ENCODE measurements at places on chromosomes 7 and 10.

GRCh38 chr7:96089511-96089910 is 232.4 kb downstream of the SLC25A13 start:
- DNase-seq: no peak

GRCh38 chr10:14570800-14571199 is 203.9 kb downstream of the FAM107B start:
- DNase-seq: no peak

- DNase-seq: no peak
These were observed 4.8 kb downstream of the ECHDC3 start for GRCh38 chr10:11746883-11747539.

GRCh38 chr10:5206799-5207198 is 10.2 kb downstream of the AKR1C4 start:
- DNase-seq: no peak

DNA sequence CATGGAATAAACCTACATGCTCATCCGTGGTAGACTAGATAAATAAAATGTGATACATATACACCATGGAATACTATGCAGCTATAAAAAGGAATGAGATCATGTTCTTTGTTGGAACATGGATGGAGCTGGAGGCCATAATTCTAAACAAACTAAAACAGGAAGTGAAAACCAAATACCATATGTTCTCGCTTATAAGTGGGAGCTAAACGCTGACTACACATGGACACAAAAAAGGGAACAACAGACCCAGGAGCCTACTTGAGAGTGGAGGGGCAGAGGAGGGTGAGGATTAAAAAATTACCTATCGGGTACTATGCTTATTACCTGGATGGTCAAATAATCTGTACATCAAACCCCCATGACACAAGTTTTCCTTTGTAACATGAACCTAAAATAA is 68.7 kb upstream of the SEC61G start:
- no peak for DNase-seq

GRCh38 chr10:107616463-107617410 is 452.2 kb upstream of the SORCS1 start:
- no peak for DNase-seq

DNA sequence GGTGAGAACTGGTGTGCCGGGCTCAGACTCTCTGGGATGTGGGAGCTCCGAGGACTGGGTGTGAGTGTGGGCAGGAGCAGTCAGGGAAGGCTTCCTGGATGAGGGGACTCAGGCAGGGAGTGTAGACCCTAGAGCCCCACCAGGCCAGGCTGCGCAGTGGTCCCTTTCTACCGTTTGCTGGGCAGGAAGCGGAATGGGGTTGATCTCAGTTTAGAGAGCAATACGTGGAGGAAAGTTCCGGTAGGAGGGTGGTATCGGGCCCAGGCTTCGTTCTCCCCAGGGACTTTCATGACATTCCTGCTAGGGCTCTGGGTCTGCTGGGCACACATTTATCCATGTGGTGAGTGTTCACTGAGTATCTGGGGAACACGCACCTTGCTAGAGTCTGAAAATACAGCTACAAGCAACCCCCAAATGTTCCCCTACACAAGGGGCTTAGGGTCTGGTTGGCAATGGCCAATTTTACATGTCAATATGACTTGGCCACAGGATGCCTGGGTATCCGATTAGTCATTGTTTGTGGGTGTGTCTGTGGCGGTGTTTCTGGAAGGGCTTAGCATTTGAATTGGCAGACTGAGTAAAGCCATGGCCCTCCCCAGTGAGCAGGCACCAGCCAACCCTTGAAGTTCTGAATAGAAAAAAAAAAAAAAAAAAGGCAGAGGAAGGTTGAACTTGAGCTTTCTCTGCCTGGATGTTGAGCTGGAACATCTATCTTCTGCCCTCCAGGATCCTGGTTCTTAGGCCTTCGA is 20.8 kb downstream of the GHRHR start:
- no peak for DNase-seq

DNA sequence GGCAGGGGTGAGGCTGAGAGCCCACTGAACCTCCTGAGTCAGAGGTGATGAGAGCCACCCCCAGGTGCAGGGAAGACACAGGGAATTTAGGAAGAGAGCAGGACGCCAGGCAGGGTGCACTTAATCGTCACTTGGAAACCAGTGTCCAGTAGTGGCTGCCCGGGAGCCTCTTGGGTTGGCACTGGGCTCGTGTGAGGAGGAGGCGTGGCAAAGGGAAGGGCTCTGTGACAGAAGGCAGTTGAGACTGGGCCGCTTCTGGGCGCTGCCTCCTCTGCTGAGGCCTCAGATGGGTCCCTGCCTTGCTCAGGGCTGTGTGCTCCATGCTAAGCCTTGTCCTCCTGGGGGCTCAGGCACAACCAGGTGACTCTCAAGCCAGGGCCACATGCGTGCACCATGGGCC is 13.3 kb downstream of the RET start:
- DNase-seq: no peak

DNA sequence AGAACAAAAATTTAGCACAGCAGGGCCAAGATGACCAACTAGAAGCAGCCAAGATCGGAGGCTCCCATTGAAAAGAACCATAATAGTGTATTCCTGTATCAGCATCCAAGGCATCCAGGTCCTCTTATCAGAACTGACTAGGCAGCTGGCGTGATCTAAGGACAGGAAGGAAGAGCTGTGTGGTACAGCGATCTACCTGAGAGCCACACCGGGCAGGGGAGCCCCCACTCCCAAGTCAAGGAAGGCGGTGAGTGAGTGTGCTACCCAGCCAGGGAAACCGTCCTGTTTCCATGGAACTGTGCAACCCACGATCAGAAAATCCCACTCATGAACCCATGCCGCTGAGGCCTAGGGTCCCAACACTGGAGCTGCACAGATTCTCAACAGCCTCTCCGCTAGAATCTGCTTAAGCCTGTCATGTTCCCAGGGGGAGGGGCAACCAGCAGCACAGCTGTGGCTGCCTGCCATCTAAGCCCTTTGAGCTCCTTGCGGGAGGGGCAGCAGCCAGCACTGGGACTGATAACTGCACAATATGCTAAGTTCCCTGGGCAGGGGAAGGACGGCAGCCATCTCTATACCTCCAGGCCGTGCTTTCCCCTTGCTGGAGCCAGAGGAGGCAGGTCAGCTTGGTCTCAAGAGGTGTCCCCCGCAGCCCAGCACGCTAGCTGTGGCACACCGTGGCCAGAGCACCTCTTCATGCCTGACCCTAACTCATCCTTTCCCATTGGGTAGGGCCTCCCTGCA is 213.0 kb upstream of the SMIM30 start:
- DNase-seq: peak; percentile 33

DNA sequence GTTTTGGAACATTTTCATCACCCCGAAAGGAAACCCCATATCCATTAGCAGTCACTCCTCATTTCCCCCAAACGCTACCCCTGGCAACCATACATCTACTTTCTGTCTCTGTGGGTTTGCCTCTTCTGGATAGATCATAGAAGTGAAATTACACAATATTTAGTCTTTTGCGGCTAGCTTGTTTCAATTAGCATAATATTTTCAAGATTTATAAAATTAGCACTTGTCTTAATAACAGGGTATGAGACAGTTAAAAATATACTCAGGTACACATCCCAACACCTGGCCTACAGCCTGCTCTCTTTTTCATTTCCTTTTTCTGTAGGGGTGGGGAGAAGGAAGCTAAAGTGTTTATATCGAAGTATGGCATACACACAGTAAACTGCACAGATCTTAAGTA is 81.4 kb upstream of the LRGUK start:
- DNase-seq: no peak

DNA sequence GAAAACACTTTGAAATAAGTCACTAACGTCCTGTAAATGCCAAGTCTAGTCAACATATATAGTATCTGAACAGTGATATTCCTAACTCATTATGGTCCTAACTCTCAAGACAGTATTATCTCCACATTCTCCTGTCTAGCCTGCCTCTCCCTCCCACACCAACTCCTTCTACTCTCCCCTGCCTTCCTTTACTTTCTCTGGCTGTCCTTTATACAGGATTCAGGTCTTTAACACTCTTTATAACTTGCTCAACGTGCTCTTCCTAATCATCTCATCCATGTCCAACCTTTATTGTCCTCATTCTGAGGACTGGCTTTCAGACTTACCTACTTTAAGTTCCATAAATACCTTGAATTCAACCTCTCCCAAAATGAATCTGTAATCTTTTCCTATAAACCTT is 42.5 kb downstream of the MTPN start:
- no peak for DNase-seq

DNA sequence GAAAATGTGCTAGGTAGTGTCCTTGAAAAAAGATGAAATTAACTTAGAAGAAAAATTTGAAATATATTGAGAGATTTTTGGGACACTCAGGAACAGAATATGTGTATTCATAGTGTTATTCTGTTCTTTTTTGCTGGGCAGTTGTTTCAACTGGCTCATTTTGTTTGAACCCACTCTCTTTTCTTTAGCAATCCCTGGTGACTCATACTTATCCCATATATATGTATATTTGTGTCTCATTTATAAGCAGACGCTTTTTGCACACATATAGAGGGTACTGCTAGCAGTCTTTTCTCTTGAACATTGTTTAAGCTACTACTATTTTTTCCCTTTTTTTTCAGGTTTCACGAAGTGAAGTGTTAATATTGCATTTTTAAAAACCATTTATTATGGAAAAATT is 1.9 kb downstream of the EXOC6 start:
- DNase-seq: no peak

- DNase-seq: no peak
These were observed 345.0 kb upstream of the AOAH start for GRCh38 chr7:37069336-37069735.

DNA sequence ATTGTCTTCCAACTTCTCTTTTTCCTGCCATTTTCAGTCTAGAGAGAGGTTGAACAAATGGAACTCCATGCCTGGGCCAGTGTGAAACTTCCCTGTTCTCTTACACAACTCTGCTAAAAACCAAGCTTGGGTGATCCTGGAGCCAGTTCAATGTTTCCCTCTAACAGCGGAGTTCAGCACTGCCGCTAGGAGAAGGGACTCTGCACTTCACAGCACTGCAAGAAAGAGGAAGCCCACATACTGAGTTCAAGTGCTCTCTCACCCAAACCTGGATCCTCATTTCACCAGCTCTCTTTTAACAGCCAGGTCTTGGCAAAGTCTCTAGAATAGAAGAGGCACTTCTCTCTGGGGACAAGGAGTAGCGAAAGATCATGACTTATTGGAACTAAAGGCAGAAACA is 18.8 kb downstream of the FOXI2 start:
- DNase-seq: no peak

DNA sequence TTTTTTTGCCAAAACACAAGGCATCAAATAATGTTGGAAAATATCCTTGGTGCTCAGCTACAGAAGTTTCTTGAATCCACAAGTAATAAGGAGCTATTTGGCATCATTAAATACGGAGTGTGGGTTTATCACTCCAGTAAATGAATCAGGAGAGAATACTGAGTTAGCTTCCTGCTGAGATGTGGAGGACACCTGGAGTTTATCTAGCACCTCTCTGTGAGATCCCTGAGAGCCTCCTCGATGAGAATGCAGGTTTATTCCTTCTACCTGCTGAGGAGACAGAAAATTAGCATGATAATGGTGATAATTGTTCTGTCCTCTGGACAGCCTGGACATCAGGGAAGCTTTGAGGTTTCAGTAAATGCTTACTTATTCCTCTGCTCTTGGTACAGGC is 40.5 kb downstream of the NRG3 start:
- no peak for DNase-seq

DNA sequence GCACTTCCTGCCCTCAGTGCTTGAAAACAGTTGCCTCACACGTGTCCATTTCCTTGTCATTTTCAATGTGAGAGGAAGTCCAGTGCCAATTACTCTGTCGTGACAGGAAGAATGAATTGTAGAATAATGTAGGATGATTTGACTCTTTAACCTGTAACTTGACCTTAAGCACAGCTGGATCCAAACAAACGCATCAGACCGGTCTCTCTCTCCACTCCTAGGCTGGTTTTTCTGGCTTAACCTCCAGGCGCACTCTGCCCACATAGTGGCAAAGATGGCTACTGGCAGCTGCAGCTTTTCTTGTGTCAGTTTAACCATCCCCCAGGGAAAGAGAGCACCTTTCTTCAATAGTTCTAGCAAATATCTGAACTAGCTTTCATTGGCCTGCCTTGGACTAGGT is 29.4 kb upstream of the PNLIPRP3 start:
- DNase-seq: peak; percentile 7

DNA sequence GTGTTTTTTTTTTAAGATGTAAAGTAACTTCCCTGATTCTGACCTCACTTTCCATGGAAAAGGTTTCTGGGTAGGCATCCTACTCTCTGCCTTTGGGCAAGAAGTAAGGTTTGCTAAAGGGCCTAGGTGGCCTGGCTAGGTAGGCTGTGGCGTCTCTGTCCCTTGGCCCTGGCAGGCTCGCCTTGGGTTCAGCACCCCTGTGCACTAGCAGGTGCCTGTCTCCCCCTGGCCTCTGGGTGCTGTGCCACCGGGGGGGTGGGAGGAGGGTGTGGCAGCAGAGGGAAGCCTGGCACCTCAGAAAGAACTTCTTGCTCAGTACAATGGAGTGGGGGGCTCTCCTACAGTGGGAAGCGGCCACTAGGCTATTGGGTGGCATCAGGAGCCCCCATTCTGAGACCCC is 14.0 kb downstream of the TECPR1 start:
- no peak for DNase-seq

- DNase-seq: no peak
These were observed 10.3 kb downstream of the FAM241B start for GRCh38 chr10:69640196-69640980.

GRCh38 chr10:80187060-80187459 is 18.3 kb downstream of the ANXA11 start:
- DNase-seq: no peak

DNA sequence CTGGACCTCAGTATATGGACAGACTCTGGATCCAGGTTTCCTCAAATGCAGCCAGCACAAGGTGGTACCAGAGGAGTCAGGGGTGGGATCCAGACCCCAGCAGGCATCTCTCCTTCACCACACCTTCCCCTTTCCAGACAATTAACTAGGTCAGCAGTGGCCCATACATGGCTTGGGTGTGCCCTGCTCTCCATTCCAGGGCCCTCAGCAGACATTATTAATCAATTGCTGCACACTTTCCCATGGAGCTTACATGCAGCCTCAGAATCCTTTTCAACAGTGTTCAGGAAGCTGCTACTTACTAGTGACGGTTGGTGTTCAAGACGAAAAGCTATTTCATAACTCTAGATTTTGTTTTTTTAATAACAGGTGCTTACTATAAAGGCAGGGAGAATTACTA is 6.0 kb downstream of the COL13A1 start:
- no peak for DNase-seq

- no peak for DNase-seq
These were observed 3.7 kb downstream of the TRAPPC14 start for GRCh38 chr7:100154651-100155491.

- DNase-seq: peak; percentile 69
These were observed 251.0 kb downstream of the NSUN6 start for GRCh38 chr10:18400201-18400905.

- DNase-seq: no peak
These were observed 2.1 kb upstream of the ZNF117 start for GRCh38 chr7:64992971-64993370.

- no peak for DNase-seq
These were observed 7.0 kb downstream of the LARP4B start for GRCh38 chr10:924524-924859.

DNA sequence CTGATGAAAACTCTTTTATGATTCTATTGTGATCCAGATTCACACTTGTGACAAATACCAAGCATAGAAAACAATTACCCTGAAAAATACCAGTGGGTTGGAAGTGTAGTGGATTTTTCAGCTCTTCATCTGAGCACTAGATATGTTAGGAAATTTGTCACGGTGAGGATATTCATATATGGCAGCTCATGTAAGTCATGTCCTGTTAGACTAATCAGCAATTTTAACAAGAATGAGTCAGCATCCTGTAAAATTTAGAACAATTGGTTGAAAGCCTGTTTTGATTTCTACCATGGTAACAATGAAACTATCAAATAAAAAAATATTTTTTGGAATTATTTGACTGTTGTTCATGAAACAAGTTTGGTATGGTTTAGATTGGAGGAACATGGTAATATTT is 334.3 kb downstream of the CACNA2D1 start:
- DNase-seq: no peak
